Activated CD4-positive, alpha-beta T cell treated with anti-CD3 and anti-CD28 coated beads, Interleukin-2, amount 50 U/mL, for 48 hours (primary cell): ENCODE measurements at places on chromosomes 2 and 18.

DNA sequence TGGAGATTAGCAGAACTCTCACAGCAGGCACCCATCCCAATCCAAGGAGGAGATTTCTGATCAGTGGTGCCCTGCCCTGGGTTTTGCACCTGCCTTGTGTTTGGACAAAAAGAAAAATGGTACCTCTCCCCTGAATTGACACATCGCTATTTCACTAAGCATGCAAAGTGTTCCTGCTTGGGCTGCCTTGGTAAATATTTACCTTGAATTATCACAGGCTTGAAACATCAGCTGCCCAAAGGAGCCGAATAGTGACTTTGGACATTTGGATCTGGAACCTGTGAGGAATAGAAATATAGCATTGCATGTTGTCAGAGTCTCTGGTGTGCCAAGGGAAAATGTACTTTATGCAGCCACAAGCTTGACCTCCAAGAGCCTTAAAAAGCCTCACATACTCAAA is 926.4 kb upstream of the FANCL start:
- no peak for DNase-seq

DNA sequence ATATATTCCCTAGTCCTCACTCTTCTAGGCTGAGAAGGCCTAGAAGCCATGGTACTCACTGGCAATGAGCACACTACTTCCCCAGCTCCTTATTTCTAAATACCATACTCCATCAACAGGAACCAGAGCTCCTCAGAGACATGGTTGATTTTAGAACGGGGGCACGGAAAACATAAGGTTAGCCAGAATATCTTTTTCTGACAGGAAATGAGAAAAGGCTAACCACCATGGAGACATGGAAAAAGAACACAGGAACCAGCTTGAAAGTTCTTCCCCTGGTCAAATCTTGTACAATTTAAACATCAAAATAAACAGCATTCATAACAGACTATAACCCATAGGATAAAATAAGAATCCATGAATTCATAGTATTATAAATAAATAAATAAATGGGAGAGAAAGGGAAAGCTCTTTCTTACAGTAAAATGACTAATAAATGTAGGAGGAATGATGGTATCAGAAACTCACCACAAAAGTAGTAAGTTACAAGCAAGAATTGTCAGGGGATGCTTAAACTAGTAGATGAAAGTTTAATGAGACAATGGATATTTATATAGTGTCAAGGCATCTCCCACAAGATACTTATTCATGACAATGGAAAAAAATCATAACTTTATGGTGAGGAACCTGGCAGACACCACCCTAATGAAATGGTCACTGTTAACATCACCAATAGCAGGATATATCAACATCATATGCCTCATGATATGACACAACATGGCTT is 20.6 kb upstream of the GCC2 start:
- no peak for DNase-seq

GRCh38 chr2:28378679-28379584 is 13.7 kb upstream of the FOSL2 start:
- no peak for DNase-seq

- DNase-seq, result no peak
Observed at GRCh38 chr2:8257502-8257901, 424.4 kb upstream of the ID2 start.

DNA sequence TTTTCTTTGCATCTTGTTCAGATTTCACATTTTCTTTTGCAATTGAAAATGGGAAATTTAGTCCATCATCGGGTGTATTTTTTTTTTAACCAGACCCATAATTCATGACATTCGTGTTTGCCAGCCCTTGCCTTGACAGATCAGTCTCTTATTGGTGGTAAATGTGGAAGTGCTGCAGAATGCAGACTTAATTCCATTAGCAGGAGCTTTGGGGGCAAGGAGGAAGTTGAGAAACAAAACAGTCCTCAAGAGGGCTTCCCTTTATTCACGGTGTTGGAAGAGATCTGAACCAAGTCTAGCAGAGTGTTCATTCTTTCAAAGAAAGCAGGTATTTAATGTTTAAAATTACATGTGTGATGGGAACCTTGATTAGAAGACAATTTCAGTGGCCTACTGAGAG is 16.6 kb upstream of the RPE start:
- DNase-seq, result no peak

DNA sequence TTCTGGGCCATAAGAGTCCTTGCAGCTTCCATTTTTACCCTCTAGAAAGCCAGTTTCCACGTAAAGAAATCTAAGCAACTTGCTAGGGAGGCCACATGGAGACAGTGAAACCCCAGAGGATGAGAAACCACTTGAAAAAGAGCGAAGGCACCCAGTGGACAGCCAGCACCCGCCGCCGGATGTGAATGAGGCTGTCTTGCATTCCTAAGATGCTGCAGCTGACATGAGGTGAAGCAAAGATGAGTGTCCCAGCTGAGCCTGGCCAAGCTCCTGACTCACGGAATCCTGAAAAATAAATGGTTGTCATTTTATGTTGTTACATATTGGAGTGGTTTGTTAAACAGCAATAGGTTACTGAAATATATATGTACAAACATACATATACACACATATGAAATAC is 65.9 kb upstream of the STPG4 start:
- DNase-seq, result no peak

GRCh38 chr18:31666055-31666454 is 18.3 kb downstream of the B4GALT6 start:
- no peak for DNase-seq

DNA sequence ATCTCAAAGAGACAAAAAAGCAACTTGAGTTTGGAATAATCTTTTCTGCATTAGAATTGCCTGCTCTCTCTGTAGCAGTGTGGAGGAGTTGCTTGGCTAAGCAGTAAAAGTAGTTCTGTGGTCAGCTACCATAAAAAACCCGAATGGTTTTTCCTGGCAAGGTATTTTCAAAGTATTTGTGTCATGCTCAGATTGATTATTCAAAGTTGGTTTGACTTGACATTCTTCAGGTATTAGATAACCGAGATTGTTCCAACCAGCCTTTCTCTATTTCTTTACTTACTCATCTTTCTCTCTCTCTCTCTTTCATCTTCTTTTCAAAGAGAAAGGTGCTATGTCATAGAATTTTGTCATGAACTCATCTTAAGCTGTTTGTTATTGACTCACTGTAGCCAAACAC is 404.9 kb downstream of the CPS1 start:
- DNase-seq, result no peak

DNA sequence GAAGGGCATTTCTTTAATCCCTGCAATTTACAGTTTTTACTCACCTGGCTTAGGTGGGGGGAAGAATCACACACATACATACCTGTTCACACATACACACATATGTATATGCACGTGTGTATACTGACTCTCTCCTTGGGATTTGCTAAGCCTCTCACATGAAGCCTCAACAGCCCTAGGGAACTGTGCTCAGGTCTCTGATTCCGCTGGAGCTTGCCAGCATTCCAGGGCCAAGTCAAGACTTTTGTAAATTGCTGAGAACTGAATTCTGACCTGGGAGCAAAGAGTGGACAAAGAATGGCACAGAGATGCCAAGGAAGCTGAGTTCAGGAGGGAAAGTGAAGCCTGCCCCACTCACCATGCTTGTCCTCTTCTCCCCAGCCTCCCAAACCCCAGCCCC is 177.3 kb downstream of the TMEM247 start:
- no peak for DNase-seq

- no peak for DNase-seq
Observed at GRCh38 chr2:229422063-229422462, 151.0 kb upstream of the PID1 start.

DNA sequence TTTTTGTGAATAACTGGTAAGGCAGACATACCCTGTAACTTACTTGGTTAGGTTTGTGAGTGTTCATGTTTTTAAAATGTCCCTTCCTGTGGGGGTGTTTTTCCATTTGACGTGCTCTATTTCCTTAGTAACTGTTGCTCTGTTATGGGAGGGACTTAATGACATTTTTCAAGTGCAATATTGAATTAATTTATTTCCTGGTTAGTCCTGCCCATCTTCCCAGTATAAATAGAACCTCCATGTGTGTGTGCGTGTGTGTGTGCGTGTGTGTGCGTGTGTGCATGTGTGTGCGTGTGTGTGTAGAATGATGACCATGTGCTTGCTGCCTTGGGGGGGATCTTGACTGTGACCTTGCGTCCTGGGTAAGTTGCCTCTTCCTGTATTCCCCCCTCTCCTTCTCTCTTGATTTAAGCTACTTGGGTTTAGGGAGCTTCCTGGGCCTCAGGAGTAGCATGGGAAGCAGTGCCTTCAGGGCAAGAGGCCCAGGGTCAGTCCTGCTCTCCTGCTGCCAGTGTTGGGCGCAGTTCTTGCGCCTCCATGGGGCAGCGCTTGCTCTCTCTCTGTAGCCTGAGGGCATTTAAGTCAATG is 163.9 kb downstream of the LDLRAD4 start:
- DNase-seq, result no peak

GRCh38 chr2:128091726-128092080 is 703 bp downstream of the UGGT1 start:
- peak; percentile 5 for DNase-seq

- DNase-seq, result no peak
Observed at GRCh38 chr18:7458884-7459283, 108.2 kb upstream of the PTPRM start.

DNA sequence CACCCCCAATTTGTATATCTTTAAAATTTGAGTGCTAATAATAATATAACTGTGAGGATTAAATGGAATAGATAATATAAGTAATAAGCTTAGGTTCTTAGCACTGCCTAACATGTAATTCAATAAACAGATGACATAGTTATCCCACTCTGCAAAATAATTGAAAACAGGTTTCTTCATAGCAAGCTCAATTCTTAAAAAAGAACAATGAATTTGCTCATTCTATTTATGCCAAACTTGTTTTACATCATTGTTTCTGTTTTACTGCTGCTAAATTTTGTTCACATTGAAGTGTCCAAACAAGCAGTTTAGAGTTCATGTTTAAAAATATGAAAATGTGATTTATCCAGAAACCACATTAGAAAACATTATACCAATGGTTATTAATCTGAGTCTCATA is 217.0 kb downstream of the MBD5 start:
- DNase-seq, result no peak

DNA sequence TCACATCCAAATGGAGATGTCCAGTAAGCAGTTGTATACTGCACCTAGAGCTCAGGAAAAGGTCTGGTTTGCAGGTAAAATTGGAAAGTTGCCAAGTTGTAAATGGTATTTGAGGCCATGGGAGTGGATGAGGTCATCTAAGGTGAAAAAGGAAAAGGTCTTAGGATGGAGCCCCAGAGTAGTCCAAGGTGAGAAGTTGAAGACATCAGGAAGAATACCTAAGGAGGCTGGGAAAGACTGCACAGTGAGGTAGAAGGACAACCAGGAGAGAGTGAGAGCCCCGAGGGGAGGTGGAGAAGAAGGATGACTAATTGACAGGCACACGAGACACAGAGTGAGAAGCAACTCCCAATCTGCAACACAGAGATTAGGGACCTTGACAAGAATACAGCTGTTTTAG is 10.7 kb downstream of the DPP4 start:
- DNase-seq, result no peak

GRCh38 chr18:13147130-13147529 is 71.4 kb upstream of the LDLRAD4 start:
- no peak for DNase-seq

- DNase-seq, result no peak
Observed at GRCh38 chr2:39981883-39982311, 202.8 kb upstream of the THUMPD2 start.

DNA sequence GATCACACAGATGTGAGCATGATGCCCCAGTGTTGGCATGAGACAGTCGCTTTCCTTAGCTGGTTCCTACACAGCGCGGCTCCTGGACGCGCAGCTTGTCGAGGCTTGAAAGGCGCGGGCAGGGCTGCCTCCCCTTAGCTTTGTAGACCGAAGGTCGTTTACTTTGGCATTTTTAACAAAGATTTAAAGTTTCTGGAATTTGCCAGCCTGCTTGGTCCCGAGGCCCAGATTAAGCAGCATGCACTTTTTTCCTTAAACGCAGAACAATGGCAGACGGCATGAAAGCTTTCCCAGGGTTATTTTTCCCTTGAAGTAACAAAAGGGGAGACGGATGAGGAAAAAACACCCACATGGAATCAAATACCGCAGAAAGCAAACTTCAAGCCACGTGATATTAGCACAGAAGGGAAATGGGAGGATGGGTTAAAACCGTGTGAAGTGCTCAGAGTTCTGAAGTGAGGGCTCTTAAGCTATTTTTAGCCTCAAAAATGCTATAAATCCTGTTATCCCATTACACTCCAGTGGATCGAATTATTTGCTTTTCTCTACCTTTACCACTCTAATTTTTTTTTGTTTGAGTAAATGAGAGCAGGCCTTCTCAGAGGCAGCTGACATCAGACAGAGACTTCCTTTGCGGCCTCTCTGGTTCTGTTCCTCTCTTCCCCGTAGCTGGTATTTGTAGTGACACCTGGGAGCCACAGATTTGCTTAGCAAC is 55.7 kb downstream of the NPAS2 start:
- no peak for DNase-seq

DNA sequence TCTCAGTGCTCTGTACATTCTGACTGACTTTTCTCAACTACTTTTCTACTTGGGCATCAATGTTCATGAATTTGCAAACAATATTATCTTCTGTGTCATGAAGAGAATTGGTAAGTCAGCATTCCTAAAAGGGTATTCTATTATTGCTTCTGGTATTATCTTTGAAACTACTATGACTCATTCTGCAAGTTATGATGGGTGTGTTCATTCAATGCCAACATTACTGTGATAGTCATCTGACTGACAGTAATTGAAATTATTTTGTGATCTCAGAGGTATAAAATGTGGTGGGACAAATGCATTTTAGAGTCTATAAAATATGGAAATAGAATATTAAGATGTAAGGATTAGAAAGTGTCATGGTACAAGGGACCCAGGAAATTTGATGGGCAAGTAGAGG is 736.0 kb upstream of the CELF4 start:
- no peak for DNase-seq

GRCh38 chr2:156563994-156564753 is 128.0 kb downstream of the GPD2 start:
- DNase-seq, result no peak

- peak; percentile 61 for DNase-seq
Observed at GRCh38 chr2:9770308-9771100, 72.8 kb upstream of the TAF1B start.

DNA sequence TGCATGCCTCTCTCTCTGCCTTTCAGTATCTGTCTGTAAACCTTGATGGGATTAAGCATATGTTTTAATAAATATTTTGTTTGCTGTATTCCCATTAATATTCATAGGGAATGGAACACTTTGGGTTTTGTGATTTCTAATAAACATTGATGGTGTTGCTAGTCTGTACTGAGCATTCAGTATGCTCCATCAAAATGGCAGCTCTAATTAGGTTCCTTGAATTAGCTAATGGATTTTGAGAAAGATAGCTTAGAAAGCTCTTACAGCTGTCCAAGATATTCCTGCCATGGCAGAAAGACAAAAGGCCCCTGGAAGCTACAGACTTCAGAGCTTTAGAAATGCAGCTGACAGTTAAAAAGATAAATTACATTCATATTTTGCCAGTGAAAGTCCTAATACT is 199.2 kb upstream of the NRP2 start:
- DNase-seq, result no peak

DNA sequence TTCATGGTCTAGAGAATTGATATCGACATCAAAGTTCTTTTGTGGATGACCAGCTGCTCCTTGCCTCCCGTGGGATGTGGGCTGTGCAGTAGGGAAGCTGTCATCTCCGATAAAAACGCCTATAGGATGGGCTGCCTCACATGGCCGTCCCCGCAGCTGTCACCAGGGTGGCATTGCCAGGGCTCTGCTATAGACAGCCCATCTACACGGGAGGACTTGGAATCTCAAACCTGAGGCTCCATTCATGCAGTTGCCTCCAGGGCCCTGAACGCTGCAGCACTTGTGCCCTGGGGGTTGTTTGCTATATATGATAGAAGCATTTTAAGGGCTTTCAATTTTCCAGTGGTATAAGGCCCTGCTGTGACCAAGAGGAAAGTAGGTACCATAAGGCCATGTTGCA is 183.1 kb downstream of the MYCN start:
- no peak for DNase-seq
